ENCODE measurements at places on chromosomes 4 and X. TPM values are rescaled to one million over a fixed set of nuclear protein-coding genes. Genes with fewer than 3 reads are reported as not detected.
A peak's percentile ranks its signal among the peaks of the same experiment; 100 is the strongest.

NLRP2B gene
- not detected for polyA plus RNA-seq

UGT2B10 gene
- not detected for polyA plus RNA-seq

NEXMIF gene
- polyA plus RNA-seq = under 0.01 TPM

MRFAP1L1 gene
- polyA plus RNA-seq = 61.5 TPM

GRCh38 chr4:139815778-139816601, 150.4 kb downstream of the MGST2 start:
- no peaks in the 10 kb centered on the region for H3K36me3 ChIP-seq
- H3K4me1 ChIP-seq = peaks cover 5% of the 10 kb centered on the region
- H3K4me3 ChIP-seq = peak overlapping the region; percentile 36
- no peak overlapping the region for H3K27ac ChIP-seq
- no peaks in the 10 kb centered on the region for H3K27me3 ChIP-seq
- DNase-seq = peak; percentile 56

DNA sequence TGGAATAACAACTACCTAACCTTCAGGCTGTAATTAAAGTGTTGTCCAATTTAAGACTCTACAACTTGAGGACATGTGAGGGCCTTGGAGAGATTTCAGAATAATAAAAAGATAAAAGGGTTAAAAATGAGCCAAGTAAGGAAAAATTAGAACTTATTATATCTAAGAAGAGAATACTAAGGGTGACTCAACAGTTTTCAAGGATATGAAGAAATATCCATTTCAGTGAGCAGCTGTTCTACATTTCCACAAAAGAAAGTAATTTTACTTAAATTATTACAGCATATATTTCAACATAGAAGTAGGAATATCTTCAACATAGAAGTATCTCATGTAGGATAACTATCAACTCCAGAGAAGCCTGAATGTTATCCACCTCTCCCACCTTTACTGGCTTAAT, 11.3 kb downstream of the SNX12 start:
- no peak for DNase-seq
- peaks cover 19% of the 10 kb centered on the region for H3K36me3 ChIP-seq
- peaks cover 9% of the 10 kb centered on the region for H3K4me1 ChIP-seq
- H3K4me3 ChIP-seq = no peak overlapping the region

- DNase-seq = no peak
- peaks cover 38% of the 10 kb centered on the region for H3K4me1 ChIP-seq
- no peak overlapping the region for H3K4me3 ChIP-seq
- H3K27me3 ChIP-seq = no peaks in the 10 kb centered on the region
- no peaks in the 10 kb centered on the region for H3K36me3 ChIP-seq
- H3K27ac ChIP-seq = no peak overlapping the region
Measured at GRCh38 chr4:48804584-48805301, 24.7 kb upstream of the FRYL start.

DNA sequence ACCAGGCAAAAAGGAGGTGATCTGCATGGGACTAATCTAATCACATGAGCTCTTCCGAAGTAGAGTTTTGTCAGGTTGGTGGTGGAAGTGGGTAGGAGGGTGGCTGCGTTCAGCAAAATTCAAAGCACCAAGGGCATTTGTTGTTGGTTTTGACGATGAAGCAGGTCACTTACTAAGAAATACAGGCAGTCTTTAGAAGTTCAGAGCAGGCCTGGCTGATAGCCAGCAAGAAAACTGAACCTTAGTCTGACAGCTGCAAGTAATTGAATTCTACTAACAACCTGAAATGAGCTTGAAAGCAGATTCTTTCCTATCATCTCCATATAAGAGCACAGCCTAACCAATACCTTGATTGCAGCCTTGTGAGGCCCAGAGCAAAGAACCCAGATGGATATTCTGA, 505.8 kb downstream of the KLHL13 start:
- DNase-seq = no peak
- H3K4me3 ChIP-seq = no peak overlapping the region
- no peaks in the 10 kb centered on the region for H3K36me3 ChIP-seq
- no peaks in the 10 kb centered on the region for H3K4me1 ChIP-seq

DNA sequence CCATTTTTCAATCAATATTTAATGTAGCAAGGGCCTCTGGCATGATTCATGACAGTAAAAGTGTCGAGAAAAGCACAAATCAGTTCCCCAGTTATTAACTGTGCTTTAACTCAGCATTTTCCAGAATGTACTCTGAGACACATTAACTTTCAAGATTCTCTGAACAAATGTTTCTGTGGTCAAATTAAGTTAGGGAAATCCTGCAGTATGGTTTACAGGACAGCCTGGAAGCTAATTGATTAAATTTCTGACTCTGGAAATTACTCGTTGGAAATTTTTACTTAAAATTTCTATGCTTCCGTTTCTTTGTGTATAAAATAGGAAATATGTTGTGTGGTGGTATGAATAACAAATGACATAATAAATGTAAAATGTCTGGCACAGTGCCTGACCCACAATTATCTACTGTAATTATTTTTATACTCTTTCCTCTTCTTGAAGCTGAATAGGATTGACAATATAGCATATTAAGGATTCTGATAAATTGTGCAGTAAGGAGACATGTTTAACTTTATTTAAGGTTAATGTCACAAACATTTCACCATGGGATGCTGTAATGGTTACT, 33.7 kb downstream of the STK32B start:
- H3K4me1 ChIP-seq = peaks cover 3% of the 10 kb centered on the region
- H3K27me3 ChIP-seq = no peaks in the 10 kb centered on the region
- no peaks in the 10 kb centered on the region for H3K36me3 ChIP-seq
- no peak overlapping the region for H3K4me3 ChIP-seq
- no peak for DNase-seq

DNA sequence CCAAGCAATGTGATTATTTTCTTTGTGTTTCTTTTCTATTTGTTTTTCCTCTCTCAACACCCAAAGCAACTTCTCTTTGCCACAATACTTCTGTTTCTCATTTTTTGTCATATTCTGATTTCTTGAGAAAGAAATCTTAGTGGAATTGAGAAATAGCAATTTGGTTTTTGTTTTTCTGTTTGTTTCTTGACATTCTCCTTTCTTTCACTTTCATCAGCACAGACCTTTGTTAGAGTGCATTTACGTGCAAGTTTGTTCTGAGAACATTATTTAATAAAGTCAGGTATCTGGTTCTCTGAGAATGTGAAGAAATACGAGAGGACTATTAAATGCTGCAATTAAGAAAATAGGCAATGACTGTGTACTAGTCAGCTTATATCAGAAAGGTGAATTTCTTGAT, 608.1 kb upstream of the AADAT start:
- H3K27me3 ChIP-seq = no peaks in the 10 kb centered on the region
- no peak overlapping the region for H3K27ac ChIP-seq
- H3K4me1 ChIP-seq = no peaks in the 10 kb centered on the region
- no peak for DNase-seq
- H3K4me3 ChIP-seq = no peak overlapping the region

GRCh38 chr4:1519787-1520661, 113.8 kb upstream of the NKX1-1 start:
- H3K4me3 ChIP-seq = no peak overlapping the region
- peak; percentile 30 for DNase-seq
- H3K36me3 ChIP-seq = no peaks in the 10 kb centered on the region
- peak overlapping the region; percentile 5 for H3K27ac ChIP-seq

- no peaks in the 10 kb centered on the region for H3K36me3 ChIP-seq
- H3K4me1 ChIP-seq = no peaks in the 10 kb centered on the region
- no peak overlapping the region for H3K4me3 ChIP-seq
- no peaks in the 10 kb centered on the region for H3K27me3 ChIP-seq
Measured at GRCh38 chr4:129578336-129578735, 482.4 kb downstream of the C4orf33 start.

GRCh38 chrX:49829016-49829415, at the start of gene PAGE4:
PAGE4 (plus strand) TSS chrX:49829303; CDS start chrX:49830429, 1,126 bp downstream.
- no peak for DNase-seq
- H3K27me3 ChIP-seq = no peaks in the 10 kb centered on the region
- H3K4me3 ChIP-seq = no peak within 1 kb of the TSS
- H3K36me3 ChIP-seq = no peaks in the 10 kb centered on the region
- H3K4me1 ChIP-seq = no peaks in the 10 kb centered on the region
- H3K27ac ChIP-seq = no peak within 1 kb of the TSS

GRCh38 chrX:78333521-78333920, 6.1 kb upstream of the CYSLTR1 start:
- H3K4me3 ChIP-seq = no peak overlapping the region
- H3K36me3 ChIP-seq = no peaks in the 10 kb centered on the region
- no peaks in the 10 kb centered on the region for H3K27me3 ChIP-seq
- no peak overlapping the region for H3K27ac ChIP-seq
- DNase-seq = no peak

GRCh38 chr4:138592796-138593195, 350.6 kb upstream of the SLC7A11 start:
- no peak overlapping the region for H3K27ac ChIP-seq
- H3K4me1 ChIP-seq = peaks cover 5% of the 10 kb centered on the region
- H3K36me3 ChIP-seq = no peaks in the 10 kb centered on the region
- DNase-seq = no peak
- no peaks in the 10 kb centered on the region for H3K27me3 ChIP-seq
- no peak overlapping the region for H3K4me3 ChIP-seq

GRCh38 chr4:160299608-160300007, 1196.7 kb downstream of the RAPGEF2 start:
- no peak for DNase-seq
- H3K36me3 ChIP-seq = no peaks in the 10 kb centered on the region
- H3K4me3 ChIP-seq = no peak overlapping the region
- H3K27me3 ChIP-seq = no peaks in the 10 kb centered on the region

DNA sequence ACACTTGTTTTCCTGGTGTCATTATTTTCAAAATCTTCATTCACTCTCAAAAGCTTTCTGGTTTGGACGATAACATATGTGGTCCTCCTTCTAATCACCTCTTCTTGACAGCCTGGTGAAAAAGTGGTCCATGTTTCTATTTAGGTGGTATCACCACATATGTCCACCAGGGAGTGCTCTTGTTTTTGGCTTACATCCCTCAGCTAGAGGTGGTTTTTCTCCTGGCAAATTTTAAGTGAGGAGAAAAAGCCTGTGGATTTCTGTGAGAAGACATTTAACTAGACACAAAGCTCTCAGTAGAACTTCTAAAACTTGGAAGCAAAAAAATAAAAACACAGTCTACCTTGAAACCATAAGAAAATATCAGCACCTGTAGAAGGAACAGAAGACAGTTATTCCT, 58.0 kb upstream of the FRMPD4 start:
- DNase-seq = no peak
- H3K4me1 ChIP-seq = no peaks in the 10 kb centered on the region
- no peak overlapping the region for H3K4me3 ChIP-seq
- H3K36me3 ChIP-seq = no peaks in the 10 kb centered on the region
- no peak overlapping the region for H3K27ac ChIP-seq
- H3K27me3 ChIP-seq = no peaks in the 10 kb centered on the region

- DNase-seq = no peak
- no peaks in the 10 kb centered on the region for H3K4me1 ChIP-seq
- H3K27ac ChIP-seq = no peak overlapping the region
- no peaks in the 10 kb centered on the region for H3K27me3 ChIP-seq
Measured at GRCh38 chr4:10962246-10962645, 277.7 kb upstream of the CLNK start.

DNA sequence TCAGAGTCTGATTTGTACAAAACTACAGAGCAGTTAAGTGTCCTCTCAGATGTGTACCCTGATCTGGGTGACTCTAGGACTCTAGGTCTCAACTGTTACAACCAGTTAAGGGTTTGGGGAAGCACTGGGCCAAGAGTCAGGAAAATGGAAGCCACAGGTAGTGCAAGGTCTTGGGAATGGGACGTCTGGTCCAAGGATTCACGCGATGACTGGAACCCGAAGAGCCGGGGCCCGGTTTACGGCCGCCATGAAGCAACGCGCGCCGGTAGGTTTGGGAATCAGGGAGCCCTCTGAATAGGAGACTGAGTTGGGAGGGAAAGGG, 321 bp upstream of the HPRT1 start:
- H3K4me3 ChIP-seq = peak overlapping the region; percentile 58
- H3K27ac ChIP-seq = peak overlapping the region; percentile 90
- no peak for DNase-seq
- H3K36me3 ChIP-seq = no peaks in the 10 kb centered on the region
- H3K27me3 ChIP-seq = no peaks in the 10 kb centered on the region

Measured in heart right ventricle (tissue), 16 donors.